ENCODE measurements at places on chromosomes 1 and 21.

GRCh38 chr1:52328615-52329014, 37.4 kb downstream of the CC2D1B start:
- no peak for DNase-seq

- DNase-seq = peak; percentile 33
These were observed 29.4 kb upstream of the POU3F1 start for GRCh38 chr1:38076038-38076437.

GRCh38 chr21:26374817-26375216, 198.3 kb downstream of the CYYR1 start:
- no peak for DNase-seq

DNA sequence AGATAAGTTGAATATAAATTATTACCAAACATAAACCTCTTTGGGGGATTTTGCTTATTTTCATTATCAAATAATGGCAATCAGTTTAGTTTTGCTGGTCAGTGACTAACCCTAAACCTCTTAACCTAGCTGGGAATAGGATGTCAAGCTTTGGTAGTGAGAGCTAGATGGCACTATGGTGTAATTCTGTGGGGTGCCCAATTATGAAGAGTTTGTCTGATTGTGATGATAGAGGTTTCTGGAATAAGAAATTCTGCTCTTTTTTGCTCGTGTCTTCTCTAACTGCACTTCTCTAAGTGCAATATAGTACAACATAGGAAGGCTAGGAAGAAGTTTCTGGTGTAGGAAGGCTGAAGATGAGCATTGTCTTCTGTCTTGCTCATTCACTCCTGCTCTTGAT, 59.8 kb downstream of the XCL1 start:
- DNase-seq = no peak

GRCh38 chr1:192552760-192553191, 22.8 kb upstream of the RGS1 start:
- DNase-seq = peak; percentile 38

DNA sequence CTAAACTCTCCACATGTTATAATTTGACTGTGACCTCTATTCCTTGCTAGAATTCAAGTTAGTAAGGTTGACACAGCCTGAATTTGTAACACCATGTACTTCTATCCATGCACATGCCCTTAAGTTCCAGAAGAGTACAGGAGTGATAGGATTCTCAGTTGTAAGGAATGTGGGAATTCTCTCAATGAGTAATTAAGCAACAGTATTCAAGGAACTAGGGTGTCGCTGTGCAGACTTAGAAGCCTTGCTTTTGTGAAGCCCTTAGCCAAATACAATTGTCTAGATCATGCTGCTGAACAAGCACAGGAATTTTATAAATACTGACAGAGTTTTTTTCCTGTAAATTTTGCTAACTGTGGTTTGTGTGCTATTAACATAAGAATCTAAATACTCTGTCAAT, 276.3 kb upstream of the PTBP2 start:
- DNase-seq = no peak

- no peak for DNase-seq
These were observed 123.6 kb upstream of the JUN start for GRCh38 chr1:58907398-58907797.

DNA sequence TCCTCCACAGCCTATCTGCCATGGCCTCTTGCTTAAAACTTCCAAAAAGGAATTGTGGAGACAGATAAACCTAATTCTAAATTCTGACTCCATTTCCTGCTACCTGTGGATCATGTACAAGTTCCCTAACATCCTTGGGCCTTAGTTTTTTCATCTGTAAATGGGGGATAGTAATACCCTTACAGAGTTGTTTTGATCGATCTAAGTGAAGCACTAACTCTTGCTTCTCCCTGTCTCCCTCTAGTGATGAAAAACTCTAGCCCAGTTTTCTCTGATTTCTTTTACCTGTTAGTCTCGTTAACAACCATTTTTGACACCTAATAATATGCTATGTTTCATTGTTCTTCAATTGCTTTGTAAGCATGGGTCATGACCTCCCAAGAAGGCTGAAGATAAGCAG, 65.9 kb downstream of the TM2D1 start:
- no peak for DNase-seq

GRCh38 chr1:170583186-170583585, 51.2 kb downstream of the GORAB start:
- DNase-seq = no peak

DNA sequence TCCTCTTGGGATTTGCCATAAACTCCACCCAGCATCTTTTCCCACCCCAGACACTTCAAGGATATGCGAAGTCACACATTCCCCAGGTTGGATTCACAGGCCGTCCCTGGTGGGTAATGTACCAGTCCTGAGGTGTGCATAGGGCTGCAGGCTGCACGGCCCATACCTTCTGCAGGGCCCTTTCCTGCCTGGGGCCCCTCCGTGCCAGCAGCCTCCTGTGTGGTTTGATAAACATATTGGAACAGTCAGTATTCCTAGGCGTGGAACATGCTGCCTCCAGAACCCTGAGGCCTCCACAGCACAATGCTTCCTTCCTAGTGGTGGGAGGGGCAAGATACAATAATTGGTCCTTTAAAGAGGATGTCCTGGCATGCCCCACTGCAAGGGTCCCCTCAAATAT, 26.6 kb downstream of the IL10RB start:
- DNase-seq = no peak

DNA sequence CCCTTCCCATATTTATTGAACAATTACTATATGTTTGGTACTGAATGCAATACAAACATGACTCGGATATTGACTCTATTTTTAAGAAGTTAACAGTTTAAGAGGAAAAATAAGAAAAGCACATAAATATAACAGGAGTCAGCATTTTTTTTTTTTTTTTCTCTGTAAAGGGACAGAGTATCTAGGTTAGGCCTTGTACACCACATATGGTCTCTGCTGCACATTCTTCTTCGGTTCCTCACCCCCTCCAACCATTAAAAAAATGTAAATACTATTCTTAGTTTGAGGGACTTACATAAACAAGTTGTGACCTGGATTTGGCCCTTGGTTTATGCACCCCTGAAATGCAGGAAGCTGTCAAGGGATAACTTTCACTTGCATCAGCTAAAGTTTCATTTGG, 40.4 kb downstream of the PHC2 start:
- DNase-seq = no peak

DNA sequence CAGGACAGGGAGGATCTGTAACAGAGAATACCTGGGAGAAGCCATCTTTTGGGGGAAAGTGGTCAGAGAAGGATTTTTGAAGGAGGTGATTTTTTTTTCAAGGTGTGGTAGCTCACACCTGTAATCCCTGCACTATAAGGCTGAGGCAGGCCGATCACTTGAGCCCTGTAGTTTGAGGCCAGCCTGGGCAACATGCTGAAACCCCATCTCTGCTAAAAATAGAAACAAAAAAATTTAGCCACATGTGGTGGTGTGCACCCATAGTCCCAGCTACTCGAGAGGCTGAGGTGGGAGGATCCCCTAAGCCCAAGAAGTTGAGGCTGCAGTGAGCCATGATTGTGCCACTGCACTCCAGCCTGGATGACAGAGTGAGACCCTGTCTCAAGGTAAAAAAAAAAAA, 67.4 kb upstream of the ARTN start:
- no peak for DNase-seq

All from DND-41 (cell line).